GM20000 (cell line): ENCODE measurements at places on chromosomes 6 and 20.

DNA sequence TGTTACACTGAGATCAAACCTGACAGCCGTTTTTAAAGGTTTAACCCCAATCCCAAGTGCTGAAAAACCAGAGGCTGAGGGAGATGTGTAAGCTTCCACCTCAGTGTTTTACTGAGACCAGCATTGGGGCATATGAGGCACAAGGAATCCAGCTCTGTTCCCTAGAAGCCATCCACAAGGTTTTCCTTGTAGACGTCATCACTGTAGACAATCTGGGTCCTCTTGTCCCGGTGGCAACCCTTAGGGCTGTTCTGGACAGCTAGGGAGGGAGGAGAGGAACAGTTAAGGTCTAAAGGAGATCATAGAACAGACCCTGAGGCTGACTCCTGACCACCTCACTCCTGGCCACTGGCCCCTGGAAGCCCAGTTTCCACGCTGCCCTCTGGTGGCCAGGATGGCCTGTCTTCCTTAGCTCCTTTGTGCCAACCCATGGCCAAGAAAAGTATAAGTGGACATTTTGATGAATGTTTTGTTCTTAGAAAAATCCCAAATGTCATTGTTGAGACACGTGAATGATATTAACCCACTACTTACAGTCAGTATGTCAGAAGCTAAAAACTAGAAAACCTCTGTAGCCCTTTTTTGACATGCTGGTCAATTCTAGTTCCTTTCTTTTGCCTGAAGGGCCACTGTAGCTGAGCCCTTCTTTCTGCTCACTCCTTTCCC is 6.4 kb downstream of the CFB start:
- DNase-seq = peak; percentile 47

GRCh38 chr6:14841901-14842421 is 403.9 kb upstream of the JARID2 start:
- no peak for DNase-seq

DNA sequence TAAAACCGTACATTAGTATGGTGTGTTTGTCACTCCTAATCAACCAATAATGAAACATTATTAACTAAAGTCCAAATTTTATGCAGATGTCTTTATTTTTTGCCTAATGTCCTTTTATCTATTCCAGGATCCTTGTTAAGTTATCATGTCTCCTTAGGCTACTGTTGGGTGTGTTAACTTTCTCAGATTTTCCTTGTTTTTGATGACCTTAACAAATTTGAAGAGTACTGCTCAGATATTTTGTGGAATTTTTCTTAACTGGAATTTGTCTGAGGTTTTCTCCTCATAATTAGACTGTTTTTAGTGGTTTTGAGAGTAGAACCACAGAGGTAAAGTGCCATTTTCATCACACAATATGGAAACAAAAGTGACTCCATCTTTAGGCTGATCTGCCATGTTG is 406.3 kb downstream of the MEI4 start:
- no peak for DNase-seq

- DNase-seq = no peak
Observed at GRCh38 chr6:75275067-75275466, 9.5 kb downstream of the TMEM30A start.

DNA sequence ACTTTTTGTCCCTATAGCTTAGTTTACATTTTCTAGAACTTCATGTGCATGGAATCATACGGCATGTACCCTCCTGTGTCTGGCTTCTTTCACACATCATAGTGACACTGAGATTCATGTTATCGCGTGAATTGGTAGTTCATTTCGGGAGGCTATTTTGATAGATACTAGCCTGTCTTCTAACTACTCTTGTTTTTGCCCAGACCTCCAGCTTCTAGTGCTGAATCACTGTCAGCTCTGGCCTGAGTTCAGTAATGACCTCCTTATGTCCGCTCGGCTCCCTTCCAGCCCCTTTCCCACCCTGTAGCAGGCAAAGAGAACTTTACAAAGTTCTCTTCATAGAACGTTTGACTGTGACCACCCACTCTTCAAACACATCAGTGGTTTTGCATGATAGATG is 14.1 kb downstream of the MYBL2 start:
- no peak for DNase-seq

DNA sequence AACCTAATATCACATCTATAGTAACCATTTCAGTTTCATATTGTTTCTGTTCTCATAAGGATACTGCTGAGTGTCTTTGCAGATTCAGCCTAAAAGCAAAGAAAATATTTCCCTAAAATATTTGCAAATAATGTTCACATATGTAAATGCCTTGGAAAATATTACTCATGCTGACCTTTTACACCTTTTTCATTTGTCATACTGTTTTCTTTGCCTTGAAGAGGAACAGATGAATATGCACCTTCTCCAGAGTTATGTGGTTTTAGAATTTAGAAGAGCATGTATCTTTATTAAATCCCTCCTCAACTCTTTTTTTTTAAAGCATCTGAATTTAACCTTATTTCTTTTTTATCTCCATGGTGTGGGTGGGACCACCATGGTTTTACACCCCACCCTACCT is 32.5 kb downstream of the NDUFAF5 start:
- DNase-seq = no peak

- no peak for DNase-seq
Observed at GRCh38 chr20:3935956-3936340, 46.8 kb downstream of the PANK2 start.

GRCh38 chr6:27679964-27680694 is 207.2 kb upstream of the ZNF184 start:
- DNase-seq = no peak

DNA sequence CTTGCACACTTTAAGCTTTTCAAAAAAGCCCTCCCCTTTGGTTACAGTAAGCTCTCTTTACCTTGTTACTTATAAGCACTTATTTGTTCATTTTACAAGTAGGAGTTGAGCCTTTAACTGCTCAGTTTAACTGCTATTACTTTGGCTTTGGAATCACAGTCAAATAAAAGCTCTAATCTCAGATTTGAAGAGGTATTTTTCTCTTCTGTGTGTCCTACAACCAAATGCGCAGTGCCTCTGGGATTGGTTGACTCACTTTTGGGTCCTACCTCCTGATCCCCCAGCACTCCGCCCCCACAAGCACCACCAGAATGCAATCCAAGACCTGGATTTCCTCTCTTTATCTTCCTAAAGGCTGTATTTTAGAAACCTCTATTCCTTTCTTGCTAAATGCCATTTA is 2.5 kb downstream of the NCOA7 start:
- no peak for DNase-seq

GRCh38 chr6:169008641-169009257 is 244.9 kb downstream of the THBS2 start:
- DNase-seq = no peak

- no peak for DNase-seq
Observed at GRCh38 chr20:8858181-8858787, 210.6 kb upstream of the PLCB4 start.

DNA sequence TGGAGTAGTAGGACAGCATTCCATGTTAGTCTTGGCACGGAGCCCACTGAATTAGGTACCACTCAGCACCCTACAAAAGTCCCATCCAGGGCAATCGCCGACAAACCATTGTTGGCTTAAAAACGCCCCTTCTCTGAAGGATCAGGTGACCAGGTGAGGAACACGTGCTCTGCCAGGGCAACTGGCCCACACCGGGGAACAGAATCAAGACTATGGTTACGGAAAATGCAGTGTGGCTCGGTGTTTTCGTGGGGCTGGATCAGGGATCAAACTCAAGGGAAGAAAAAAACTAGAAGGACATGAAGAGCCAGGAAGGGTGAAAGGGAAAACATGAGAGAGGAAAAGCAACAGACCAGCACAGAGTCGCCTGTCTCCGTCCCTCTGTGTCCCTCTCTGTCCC is 177.8 kb upstream of the ARID1B start:
- DNase-seq = no peak

DNA sequence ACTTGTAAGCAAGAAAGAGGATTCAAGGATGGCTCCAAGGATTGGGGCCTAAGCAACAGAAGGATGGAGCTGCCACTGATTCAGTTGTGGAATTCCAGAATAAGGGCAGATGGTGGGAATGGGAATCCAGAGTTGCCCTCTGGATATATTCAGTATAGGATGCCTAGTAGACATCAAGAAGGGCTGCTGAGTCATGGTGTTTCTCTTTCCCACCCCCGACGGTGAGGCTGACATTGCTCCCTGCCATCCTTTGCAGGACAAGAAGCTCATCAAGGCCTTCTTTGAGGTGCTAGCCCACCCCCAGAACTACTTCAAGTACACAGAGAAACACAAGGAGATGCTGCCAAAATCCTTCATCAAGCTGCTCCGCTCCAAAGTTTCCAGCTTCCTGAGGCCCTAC is 11.2 kb upstream of the ZNF76 start:
- no peak for DNase-seq

GRCh38 chr20:13984211-13984610 is 6.2 kb downstream of the SEL1L2 start:
- no peak for DNase-seq

- no peak for DNase-seq
Observed at GRCh38 chr20:50245498-50246366, 55.1 kb downstream of the CEBPB start.

DNA sequence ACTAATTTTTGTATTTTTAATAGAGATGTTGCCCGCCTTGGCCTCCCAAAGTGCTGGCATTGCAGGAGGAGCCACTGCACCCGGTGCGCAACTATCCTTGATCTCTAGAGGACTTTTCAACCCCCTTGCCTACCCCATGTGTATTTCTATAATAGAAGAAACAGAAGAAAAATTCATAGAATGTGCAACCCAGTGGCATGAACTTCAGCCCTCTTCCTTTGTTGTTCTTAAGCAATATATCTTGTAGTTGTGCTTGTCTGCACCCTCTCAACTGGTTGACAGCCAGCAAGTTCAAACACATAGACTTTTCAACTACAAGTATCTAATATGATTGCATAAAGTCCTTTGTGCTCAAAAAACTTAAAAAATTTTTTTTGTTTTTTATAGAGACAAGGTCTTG is 72.3 kb upstream of the NCOA3 start:
- no peak for DNase-seq

DNA sequence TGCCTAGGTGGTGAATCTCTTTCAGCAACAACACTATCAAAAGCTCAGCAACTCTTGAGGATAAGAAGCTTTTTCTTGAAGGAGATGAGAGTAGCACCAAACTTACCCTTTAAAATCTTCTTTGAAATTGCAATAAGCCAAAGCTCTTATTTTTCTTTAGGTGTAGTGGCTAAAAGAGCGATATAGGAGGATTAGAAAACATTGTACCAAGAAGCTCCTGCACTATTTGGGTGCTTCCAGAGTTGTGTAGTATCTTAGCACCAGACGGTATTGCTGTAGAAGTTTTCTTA is 1.2 kb downstream of the FUT9 start:
- no peak for DNase-seq

DNA sequence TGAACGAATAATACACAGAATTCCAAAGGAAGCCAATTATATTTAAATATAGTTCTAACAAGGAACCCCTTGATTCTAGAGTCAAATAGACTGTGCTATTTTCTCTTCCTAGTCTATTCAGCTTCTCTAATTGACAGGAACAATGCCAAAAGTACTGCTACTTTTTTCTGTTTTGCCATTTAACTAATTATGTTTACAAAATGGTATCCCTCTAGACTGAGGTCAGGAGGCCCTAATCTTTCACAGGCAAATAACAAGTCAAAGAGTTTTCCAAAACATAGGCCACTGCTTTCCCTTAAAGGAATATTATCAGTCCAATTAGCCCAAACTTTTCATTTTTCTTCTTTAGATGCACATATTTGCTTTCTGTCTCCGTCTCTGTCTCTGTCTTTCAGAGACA is 539.3 kb downstream of the RFPL4B start:
- DNase-seq = no peak

- no peak for DNase-seq
Observed at GRCh38 chr6:166105341-166106075, 62.1 kb downstream of the TBXT start.

DNA sequence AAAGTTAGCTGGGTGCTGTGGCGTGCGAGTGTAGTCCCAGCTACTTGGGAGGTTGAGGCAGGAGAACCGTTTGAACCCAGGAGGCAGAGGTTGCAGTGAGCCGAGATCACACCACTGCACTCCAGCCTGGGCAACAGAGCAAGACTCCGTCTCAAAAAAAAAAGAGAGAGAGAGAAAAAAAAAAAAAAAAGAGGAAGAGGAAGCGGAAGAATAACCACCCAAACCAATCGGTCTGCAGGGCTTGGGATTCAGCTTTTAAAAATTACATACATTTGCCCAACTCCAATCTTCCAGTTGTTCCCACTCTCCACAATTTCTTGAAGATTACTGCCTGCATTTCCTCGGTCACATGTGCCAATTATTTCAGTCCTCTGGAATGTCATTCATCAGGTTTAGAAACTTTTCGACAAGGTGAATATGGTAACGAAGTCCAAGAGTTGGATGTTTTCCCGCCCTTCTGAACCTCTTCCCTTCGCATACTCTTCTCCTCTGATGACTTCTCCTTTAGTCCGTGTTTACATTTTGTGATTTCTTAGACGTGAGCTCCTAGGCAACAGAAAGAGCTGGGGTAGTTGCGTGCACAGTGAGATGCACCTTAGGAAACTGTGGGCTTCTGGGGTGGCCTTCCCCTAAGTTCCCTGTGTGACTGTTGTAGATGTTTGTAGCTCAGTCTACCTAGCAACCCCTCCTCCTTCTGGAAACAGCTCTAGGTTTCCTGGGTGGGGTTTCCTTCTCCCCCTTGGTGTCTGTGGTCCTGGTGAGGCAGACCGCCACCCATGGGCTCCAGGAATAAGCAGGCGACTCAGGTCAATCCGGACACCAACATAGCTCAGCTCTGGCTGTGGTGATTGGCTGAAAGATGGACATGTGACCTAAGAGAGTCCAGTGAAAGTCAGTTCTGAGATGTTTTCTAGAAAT is 63.0 kb upstream of the NCOA3 start:
- DNase-seq = peak; percentile 66

DNA sequence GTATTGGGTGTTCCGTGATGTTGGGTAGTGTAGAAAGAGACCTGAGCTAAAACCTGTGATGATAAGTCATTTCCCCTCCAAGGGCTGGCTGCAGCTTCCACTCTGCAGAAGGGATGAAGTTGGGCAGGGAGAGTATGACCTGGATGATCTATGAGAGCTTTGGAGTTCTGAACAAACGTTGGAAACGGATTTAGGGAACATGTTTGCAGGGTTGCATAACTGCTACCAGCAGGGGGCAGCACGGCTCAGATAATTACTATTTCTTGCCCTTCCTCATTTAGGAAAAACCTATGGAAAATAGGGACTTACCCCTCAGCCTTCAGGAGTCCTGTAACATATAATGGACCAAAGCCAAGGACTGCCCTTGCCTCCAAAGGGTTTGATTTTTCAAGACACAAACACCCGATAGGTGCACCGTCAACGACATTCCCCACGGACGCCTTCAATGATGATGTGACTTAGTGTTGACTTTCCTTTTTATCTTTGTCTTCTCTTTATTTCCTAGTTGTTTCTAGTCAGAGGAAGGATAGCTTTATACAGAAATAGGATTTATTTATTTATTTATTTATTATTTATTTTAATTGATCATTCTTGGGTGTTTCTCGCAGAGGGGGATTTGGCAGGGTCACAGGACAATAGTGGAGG is 164.9 kb upstream of the SASH1 start:
- DNase-seq = peak; percentile 59
